ENCODE measurements at places on chromosomes 16 and 17.

DNA sequence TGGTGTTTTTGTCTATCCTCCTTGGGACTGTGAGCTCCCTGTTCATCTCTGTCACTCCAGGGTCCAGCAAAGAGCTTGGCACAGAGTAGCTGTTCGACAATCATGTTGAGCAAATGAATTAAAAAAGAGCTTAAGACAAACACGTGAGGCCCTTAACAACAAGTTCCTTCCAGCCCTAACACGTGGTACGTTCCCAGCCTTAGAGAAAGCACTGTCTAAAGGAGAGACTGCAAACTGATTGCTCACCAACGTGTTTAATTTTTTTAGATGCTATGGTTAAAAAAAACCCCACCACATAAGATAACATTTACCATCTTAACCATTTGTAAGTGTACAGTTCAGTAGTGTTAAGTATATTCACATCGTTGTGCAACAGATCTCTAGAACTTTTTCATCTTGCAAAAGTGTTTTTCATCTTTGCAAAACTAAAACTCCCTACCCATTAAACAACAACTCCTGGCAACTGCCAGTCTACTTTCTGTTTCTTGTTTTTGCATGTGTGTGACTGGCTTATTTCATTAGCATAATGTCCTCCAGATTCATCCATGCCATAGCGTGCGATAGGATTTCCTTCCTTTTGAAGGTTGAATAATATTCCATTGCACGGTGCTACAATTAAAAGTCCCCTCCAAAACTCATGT, 28.2 kb downstream of the LAT start:
- no peak for DNase-seq

DNA sequence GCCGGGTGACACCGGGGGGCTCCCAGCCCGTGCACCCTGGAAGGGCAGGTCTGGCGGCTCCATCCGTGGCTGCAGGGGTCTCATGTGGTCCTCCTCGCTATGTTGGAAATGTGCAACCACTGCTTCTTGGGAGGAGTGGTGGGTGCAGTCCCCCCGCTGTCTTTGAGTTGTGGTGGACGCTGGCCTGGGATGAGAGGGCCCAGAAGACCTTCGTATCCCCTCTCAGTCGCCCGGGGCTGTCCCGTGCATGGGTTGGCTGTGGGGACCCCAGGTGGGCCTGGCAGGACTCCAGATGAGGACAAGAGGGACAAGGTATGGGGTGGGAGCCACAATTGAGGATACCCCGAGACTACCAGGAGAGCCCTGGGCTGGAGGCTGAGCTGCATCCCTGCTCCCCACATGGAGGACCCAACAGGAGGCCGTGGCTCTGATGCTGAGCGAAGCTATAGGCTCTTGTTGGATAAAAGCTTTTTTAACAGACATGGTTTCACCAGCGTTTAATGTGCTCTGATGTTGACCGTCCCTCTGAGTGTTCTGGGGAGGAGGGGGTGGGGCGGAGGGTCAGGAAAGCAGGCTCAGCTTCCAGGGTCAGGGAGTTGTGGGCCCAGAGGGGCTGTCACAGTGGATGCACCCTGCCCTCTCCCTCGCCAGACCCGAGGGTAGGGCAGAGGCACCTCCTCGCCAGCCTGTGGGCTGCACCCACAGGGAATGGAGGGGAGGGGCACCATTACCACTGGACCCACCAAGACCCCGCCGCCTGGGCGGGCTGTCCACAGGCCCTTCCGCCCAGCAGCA, 5.4 kb downstream of the SPATA2L start:
- no peak for DNase-seq

GRCh38 chr17:43822570-43823190, 10.3 kb downstream of the MPP3 start:
- DNase-seq = no peak

DNA sequence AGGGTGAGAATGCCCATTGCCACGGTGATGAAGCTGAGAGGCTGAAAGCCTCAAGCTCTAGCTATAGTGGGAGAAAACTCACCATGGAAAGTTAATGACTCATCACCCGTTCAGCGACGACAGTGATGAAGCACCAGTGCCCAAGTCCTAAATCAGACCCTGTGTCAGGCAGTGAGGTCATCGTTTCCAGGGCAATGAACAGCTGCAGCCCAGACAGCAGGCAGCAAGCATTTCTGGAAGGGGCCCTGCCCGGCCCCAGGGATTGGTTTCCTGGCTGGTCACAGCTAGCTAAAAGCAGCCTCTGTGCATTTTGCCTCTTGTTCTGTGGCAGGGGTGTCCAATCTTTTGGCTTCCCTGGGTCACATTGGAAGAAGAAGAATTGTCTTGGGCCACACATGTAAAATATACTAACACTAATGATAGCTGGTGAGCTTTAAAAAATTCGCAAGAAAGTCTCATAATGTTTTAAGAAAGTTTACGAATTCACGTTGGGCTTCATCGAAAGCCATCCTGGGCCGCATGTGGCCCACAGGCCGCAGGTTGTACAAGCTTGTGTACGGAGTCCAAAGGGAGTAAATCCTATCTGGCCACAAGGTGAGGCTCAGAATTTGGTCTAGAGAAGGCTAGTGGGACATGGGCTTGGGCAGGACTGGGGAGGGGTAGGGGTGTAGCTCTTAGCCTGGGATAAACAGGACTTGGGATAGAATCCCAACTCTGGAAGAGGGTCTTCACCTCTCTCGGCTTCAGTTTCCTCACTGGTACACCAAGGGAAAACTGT, 40.6 kb downstream of the MIS12 start:
- peak; percentile 89 for DNase-seq

All from SW480 (cell line).